ENCODE measurements at places on chromosomes 3 and 15.

GRCh38 chr3:46935168-46935858 is 41.2 kb downstream of the CCDC12 start:
- DNase-seq, result no peak

DNA sequence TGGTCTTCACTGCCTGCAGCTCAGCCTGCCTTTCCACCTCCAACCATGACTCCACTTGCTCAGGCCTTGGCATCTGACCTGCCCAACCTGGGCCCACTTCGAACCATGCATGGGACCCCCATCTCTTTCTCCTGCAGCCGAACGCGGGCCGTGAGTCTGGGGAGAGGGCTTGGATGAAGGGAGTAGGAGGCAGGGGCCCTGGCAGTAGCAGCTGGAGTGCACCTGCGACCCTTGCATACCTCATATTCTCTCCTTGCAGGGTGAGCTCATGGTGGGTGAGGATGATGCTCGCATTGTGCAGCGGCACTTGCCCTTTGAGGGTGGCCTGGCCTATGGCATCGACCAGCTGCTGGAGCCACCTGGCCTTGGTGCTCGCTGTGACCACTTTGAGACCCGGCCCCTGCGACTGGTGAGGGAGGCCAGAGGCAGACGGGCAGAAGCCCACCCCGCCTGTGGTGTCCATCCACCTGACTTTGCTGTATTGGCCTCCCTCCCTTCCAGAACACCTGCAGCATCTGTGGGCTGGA is 13.5 kb downstream of the NT5DC2 start:
- no peak for DNase-seq

- DNase-seq, result no peak
Observed at GRCh38 chr3:28042707-28043106, 198.7 kb upstream of the CMC1 start.

DNA sequence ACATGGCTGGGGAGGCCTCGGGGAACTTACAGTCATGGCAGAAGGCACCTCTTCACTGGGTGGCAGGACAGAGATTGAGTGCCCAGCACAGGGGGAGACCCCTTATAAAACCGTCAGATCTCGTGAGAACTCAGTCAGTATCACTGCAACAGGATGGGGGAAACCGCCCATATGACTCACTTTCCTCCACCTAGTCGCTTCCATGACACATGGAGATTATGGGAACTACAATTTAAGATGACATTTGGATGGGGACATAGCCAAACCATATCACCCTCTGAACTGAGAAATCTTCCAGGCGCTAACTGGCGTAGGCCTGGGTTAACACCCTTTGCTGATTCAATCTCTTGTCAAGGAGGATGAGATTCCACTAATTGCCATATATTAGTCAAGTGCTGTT is 392.3 kb downstream of the FEZF2 start:
- DNase-seq, result no peak

DNA sequence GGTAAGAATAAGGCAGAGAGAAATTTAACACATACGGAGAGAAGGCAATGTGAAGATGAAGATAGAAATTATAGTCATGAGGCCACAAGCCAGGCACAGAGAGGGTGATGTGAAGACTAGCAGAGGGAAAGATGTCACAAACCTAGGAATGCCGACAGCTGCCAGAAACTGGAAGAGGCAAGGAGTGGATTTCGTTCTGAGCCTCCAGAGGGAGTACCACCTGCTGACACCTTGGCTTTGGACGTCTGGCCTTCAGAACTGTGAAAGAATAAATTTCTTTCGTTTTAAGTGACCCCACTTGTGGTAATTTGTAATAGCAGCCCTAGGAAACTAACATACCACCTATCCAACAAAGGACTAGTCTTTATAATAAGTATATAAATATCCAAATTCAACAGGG is 5.0 kb upstream of the SGO1 start:
- no peak for DNase-seq

GRCh38 chr15:70160267-70160666 is 62.5 kb upstream of the TLE3 start:
- DNase-seq, result no peak

DNA sequence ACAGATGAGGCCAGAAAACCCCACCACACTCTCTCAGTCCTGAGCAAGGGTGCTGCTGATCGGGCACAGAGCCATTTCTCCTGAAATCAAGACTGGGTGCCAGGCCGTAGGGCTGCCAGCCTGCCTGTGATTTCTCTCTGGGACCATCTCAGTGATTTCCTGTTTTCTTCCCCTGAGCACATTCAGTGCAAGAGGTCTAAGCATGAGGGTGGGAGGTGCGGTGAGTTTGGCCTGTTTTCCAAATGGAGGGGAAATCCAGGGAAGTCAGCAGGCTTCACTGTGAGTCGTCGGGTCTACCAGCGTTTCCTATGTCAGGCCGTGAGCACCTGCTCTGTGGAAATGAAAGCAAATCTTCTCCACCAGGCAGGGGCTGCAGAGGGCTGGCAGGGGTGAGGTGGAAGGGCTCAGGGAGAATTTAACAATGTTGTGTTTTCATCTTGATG is 82.3 kb downstream of the ST6GAL1 start:
- DNase-seq, result no peak

GRCh38 chr15:32718821-32719716 is 1.3 kb downstream of the GREM1 start:
- no peak for DNase-seq

DNA sequence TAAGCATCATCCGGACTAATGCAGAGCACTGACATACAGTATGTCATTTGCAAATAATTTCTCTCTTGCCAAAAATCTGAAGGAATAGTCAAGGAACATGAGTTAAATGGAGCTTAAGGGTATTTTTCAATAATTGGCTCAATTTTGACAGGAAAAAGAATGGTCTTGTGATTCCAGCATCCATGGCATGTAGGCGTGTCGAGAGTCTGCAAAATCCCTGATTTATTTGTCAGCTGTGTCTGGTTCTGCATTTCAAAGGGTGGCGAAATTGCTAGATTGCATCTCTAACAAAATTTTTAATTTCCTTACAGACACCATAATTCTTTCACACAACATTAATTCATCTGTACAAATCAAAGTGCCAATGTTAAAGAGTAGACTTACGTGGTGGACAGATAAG is 65.4 kb upstream of the TBC1D23 start:
- no peak for DNase-seq

- no peak for DNase-seq
Observed at GRCh38 chr3:36303286-36303685, 77.0 kb upstream of the STAC start.

- DNase-seq, result no peak
Observed at GRCh38 chr15:91561371-91562100, 292.0 kb upstream of the SLCO3A1 start.

GRCh38 chr3:140572334-140572733 is 105.5 kb upstream of the TRIM42 start:
- DNase-seq, result no peak

DNA sequence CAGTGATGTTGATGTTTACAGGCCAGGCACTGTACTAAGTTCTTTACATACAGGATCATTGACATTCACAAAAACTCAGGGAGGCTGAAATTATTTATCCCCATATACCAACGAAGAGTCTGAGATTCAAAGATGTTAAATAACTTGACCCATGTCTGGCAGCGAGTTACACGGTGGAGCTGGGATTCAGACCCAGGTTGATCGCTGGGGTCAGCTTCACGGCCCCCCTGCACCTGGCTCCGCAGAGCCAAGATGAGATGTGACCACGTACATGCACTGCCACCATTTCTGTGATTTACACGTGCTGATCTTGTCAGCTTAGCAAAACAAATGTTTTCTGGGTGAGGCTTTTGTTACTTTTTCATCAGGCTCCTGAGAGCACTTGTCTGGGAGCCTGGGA is 109.8 kb downstream of the EEFSEC start:
- no peak for DNase-seq

DNA sequence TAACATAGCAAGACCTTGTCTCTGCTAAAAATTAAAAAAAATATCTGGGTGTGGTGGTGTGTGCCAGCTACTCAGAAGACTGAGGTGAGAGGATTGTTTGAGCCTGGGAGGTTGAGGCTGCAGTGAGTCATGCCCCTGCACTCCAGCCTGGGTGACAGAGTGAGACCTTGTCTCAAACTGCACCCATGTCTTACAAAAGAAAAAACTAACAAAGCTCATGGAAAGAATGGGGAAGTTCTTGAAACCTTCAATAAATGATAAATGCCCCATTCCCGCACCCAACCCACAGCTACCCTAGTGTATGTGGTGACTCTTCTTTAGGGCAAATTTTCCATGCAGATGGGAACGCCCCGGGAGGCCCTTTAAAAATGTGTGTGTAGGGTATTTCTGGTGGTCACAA is 28.3 kb downstream of the RPLP1 start:
- DNase-seq, result no peak
